Stimulated activated CD8-positive, alpha-beta memory T cell treated with anti-CD3 and anti-CD28 coated beads, Interleukin-12 subunit alpha, Interleukin-12 subunit beta, amount 100 ng/mL, for 4 hours (primary cell): ENCODE measurements at places on chromosomes 4 and X.

DNA sequence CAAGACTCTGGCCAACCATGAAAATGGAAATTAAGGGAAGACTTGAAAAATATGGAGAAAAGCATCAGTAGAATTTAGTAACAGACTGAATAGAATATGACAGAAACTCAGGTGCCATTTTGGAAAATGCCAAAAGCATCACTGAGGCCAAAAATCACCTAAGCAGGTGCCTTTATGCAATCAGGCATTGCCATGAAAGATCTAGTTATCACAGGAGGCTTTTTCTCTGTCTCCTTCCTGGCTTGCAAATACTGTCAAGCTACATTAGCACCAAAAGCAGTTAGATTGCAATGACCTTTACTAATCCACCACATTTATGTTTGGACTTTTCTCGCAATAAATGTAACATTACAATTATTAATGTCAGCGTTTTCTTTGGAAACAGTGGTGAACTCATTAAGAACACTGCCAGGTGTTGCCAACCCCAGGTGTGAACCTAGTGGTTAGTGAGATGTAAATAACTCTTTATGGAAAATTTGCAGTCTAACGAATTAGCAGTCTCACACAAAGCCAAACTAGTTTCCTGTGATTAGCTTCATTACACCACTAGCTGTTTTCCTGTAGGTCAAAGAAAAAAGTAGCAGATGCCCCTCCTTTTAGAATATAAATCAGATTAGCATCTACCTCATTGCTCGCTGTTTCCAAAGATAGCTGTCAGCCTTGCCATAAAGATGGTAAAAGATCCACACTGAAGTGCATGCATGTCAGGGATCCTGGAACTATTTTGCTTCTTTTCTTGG, 1568.4 kb upstream of the TENM3 start:
- no peak for DNase-seq

GRCh38 chrX:23365541-23365940, 30.9 kb downstream of the PTCHD1 start:
- DNase-seq, result no peak

- DNase-seq, result no peak
These were observed 518 bp upstream of the CNKSR2 start for GRCh38 chrX:21373637-21374162.

DNA sequence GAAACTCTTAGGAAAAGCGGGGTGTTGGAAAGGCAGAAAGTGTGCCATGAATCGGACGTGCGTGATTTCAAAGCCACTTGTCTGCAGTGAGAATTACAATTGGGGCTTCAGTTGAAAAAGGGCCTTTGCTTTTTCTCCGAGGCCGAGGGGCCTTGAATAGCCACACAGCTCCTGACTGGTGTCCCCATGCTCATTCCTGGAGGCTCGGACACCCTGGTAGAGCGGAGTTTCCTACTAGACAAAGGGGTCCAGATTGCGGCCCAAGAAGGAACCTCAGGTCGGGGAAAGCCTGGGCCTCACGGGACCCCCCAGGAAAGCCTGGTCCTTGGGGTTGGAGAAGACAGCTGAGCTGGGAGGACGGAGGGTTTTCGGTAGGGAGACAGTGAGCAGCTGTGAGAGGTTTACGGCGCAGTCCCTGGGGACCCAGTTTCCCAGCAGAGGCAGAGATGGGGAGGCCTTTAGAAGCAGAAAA, 3.0 kb upstream of the SHOX start:
- DNase-seq, result no peak

DNA sequence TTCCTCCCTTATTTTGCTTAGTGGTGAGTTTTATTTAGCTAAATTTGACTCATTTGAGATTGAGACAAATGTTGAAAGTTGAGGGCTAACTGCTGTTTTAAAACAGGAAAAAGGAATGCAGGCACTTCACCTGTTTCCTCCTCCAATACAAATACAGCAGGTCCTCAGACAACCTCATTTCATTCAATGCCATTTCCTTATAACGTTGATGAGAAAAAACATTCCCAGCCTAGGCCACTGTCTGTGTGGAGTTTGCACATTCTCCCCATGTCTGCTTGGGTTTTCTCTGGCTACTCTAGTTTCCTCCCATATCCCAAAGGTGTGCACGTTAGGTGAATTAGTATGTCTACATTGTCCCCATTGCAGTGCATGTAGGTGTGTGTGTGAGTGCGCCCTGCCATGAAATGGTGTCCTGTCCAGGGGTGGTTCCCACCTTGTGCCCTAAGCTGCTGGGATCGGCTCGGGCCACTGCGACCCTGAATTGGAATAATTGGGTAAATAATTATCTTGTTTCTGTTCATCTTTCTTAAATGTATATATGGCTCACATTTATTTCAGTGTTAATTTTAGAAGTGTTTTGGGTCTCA, 21.9 kb downstream of the SMAD1 start:
- no peak for DNase-seq

GRCh38 chr4:133856731-133857355, 344.7 kb downstream of the PABPC4L start:
- no peak for DNase-seq
